ENCODE measurements at places on chromosomes 16 and 17.

DNA sequence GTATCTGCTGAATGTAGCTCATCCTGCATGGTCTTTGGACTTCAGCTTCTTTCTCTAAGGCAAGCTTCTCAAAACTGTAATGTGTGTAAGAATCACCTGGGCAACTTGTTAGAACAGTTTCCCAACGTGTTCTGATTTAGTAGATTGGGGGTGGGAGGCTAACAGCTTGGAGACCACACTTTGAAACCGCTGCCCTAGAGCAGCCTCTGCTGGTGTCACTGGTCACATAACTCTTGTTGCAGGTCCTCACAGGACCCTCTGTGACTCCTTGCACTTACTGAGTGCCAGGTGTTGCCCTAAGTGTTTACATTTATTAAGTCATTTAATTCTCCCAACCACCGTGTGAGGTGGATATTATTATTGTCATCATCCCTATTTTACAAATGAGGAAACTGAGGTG is 9.9 kb downstream of the SLC35G3 start:
- no peak for DNase-seq

DNA sequence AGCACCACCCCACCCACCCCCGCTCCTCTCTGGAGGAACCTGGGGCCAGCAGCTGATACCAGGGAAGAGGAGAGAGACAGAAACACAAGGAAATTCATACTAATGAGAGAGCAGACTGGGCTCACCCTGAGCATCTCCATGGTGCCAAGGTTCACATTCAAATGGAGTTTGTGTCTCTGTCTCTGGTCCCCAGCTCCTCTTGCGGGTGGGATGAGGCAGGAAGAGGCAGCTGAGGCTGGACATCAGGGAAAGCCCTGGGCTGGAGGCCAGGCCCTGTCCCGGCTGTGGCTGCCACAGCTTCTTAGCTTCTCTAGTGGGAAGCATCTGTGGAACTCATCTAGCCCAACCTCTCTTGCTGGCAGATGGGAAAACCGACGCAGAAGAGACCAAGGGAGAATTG is 121.5 kb downstream of the SDK2 start:
- no peak for DNase-seq

- DNase-seq: peak; percentile 52
Measured at GRCh38 chr17:59964482-59965328, at the start of gene RNFT1. RNFT1 (minus strand) TSS chr17:59964740; CDS start chr17:59964663, 77 bp downstream.

DNA sequence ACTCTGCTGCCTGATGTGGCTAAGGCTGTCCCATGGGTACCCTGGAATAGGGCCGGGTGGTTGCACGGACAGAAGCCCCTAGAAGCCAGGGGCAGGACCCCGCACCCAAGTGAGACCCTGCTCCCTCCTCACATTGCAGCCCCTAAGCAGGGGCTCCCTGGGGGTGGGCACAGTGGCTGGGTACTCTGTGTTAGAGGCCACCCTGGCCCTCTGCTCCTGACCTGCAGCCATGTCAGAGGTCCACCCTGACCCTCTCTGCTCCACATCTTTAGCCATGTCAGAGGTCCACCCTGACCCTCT is 2.1 kb downstream of the CBFA2T3 start:
- no peak for DNase-seq

- peak; percentile 2 for DNase-seq
Measured at GRCh38 chr16:76729525-76729924, 452.3 kb downstream of the CNTNAP4 start.

GRCh38 chr17:81722184-81723120 is 10.4 kb downstream of the SLC25A10 start:
- DNase-seq: peak; percentile 21

GRCh38 chr16:54334208-54334607 is 47.6 kb upstream of the IRX3 start:
- DNase-seq: no peak

DNA sequence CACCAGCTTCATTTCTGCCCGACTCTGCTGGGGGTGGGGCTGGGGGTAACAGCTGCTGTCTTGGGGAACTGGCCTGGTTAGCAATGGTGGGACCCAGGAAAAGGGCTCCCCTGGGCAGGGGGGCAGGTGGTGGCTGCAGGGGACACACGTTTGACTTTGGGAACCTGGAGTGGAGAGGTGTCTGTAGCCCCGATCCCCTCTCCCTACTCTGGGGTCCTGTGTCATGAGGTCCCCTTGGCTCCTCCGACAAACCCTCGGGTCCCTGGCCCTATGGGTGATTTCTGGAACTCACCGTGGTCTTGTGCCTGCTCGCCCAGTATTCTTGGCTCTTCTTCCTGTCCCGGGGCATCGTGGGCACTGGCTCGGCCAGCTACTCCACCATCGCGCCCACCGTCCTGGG is 12.0 kb downstream of the SPNS3 start:
- DNase-seq: no peak

DNA sequence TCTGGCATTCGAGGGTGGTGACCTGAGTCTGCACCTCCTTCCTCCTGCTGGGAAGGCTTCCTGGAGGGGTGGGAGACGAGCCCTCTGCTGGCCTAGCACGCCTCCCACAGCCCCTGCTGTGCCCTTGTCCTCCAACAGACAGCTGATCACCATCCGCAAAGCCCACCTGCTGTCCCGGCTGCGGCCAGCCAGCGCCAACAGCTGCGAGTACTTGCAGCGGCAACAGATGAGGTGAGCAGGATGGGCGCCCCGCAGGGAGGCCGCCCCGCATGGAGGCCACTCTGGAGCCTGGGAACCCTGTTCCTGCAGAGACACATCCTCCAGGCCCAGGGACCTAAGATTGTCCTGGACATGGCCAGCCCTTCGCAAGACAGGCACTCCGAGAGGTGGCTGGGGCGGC is 21.6 kb downstream of the UBALD1 start:
- DNase-seq: no peak

DNA sequence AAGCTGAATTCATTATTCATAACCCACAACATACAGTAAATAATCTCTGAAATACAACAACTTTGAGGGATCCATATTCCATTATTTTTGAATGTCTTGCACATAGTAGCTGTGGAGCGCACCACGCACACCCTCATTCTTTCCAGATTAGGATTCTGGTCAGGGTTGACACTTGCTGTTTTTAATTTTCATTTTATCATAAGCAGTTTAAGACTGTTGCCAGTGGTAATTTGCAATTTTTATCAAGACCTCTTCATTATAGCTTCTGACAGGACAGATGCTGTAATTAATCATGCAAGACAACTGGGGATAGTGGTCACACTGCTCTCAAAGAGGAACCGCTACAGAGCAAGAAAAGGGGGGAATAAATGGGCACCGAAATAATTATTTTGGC is 109.7 kb downstream of the TOX3 start:
- DNase-seq: no peak

DNA sequence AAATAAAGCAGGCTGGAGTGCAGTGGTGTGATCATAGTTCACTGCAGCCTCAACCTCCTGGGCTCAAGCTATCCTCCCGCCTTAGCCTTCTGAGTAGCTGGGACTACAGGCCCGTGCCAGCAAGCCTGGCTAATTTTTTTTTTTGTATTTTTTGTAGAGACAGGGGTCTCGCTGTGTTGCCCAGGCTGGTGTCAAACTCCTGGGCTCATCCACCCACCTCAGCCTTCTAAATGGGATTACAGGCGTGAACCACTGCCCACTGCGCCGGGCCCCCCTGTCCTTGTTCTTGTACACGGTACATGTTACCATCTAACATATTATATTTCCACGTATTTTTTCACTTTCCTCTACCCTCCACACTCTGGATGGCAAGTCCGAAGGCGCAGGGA is 3.1 kb upstream of the CDH3 start:
- no peak for DNase-seq

GRCh38 chr17:7610641-7611040 is 4.1 kb downstream of the FXR2 start:
- no peak for DNase-seq

DNA sequence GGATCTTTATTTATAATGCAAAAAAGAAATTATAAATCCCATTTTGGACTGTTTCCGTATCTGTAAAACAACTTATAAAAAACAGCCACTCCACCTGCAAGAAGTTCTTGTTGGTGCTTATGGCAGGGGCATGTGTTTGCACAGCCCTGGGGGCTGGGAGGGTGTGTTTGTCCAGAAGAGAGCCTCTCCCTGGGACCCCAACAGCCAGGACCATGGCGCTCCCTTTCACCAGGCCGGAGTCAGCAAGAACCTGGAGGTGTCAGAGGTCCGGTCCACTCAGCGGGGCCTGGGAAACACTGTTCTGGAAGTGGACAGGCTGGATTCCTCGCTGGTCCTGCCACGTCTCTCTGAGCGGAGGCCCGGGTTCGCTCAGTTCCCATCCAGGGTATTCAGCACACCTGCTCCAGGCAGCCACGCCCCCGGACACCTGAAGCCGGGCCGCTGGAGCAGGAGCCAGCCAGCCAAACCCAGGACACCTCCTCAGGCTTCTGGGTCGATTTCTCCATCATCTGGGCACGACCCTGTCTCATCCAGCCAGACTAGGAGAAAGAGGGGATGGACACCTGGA is 18.9 kb upstream of the GINS2 start:
- DNase-seq: peak; percentile 24

DNA sequence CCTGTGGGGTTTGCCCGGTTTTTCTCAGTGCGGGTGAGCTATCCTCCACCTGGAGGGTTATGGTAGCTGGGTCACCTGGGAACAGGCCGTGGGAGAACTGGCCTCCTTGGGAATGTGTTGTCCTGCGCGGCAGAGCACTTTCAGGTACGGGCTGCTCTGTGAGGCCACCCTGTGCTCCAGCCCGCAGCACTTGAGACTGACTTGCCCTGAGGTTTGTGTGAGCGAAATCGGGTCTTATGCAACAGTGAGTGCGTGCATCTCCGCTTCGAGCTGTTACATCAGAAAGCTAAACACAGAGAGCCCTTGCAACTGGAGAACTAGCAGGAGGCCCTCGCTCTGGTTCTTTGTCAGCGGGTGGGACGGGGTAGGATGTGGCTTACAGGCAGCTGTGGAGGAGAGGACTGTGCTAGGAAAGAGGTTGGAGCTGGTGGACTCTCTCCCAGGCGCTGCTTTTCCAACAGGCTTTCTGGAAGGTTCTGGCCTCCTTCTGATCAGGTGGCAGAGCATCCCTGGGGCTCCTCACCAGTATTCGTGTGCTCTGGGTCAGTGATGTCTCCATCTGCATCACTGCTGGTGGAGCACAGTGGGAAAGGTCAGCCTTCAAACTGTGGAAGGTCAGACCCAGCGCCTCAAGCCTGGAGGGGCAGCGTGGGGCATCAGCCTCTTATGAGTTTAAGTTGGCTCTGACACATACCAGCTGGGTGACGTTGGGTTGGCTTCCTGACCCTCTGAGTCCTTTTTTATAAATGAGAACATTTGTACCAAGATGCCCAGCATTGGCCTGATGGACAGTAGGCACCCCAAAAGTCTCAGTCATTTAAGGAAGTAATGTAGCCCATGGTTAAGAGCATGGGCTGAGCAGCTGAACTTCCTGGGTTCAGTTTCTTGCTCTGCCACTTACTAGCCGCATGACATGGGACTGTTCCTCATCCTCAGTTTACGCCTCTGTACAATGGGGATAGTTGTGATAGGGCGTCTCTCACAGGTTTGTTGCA is 76.3 kb downstream of the KSR1 start:
- DNase-seq: no peak

- no peak for DNase-seq
Measured at GRCh38 chr17:37551788-37552187, 57.4 kb downstream of the SYNRG start.

DNA sequence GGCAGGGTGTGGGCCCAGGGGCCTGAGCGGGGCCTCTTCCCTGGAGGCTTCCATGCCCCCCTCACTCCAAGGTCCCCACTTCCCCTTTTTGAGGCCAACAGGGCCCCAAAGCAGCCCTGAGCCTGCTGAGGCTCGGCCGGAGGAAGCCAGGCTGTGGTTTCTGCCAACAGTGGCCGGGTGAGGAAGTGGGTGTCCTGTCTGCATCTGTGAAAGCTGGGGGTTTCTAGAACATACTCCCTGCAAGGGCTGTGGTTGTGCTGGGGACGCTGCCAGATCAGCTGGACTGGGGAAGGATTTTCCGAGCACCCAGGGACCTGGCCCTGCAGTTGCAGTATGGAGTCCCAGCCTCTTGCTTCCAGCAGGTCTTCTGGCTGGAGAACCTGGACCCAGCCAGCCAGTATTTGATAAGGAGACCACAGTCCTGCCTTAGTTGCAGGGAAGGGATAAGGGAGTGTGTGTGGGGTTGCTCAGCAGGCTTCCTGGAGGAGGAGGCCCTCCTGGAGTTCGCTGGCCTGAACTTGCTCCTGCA is 15.7 kb downstream of the ADCY7 start:
- no peak for DNase-seq

GRCh38 chr17:60277258-60277657 is 114.7 kb downstream of the USP32 start:
- DNase-seq: no peak

GRCh38 chr17:71176928-71177443 is 943.8 kb upstream of the SOX9 start:
- DNase-seq: no peak

DNA sequence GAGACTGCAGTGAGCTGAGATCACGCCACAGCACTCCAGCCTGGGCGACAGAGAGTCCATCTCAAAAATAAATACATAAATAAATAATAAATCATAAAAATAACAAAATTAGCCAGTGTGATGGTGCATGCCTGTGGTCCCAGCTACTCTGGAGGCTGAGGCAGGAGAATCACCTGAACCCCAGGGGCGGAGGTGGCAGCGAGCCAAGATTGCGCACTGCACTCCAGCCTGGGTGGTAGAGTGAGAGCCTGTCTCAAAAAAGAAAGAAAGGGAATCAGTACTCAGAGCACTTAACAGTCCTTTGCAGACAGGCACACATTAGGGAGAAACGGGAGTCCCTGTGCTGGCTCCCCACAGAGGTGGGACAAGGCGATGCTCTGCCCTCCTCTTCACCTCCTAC is 25.1 kb downstream of the MAPK8IP3 start:
- no peak for DNase-seq

GRCh38 chr17:33804401-33804800 is 450.7 kb upstream of the CCL2 start:
- DNase-seq: peak; percentile 30

- no peak for DNase-seq
Measured at GRCh38 chr16:59459806-59460205, 725.7 kb upstream of the GOT2 start.

DNA sequence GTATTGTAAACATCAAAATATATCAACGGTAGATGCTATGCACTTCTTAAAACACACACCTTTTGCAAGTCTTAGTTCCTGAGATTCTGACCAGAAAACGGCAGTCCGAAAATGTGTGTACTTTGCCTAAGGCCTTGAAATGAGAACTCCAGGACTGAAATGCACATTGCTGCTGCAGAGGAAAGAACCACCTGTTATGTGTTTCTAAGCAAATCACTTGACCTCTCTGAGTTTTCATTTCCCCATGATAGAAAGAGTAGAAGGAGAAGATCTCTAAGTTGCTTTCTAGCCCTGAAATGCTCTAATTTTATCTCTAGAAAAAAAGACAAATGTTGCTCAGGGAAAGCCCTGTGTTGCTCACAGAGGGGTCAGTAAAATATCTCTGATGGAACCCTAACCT is 9.9 kb downstream of the CCDC182 start:
- DNase-seq: no peak

GRCh38 chr17:48954300-48954755 is 9.7 kb upstream of the SNF8 start:
- DNase-seq: no peak

DNA sequence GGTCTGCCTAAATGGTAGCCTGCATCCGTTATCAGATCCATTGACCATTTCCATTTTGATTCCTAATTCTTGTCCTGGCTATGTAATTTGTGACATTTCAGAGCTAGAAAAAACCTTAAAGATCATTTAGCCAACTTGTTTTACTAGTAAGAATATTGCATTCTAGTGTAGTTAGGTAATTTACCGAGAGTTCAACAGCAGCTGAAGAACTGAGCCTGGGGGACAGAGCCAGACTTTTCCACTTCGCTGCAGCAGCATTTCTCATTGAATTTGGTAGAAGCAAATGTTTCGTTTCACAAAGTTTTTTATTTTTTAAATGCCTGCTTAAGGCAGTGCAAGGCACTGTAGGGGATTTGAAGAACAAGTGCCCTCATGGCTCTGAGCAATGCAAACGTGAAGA is 59.2 kb upstream of the MARCHF10 start:
- no peak for DNase-seq
